ENCODE measurements at places on chromosomes 1 and 21. TPM values are rescaled to one million over a fixed set of nuclear protein-coding genes. Genes with fewer than 3 reads are reported as not detected.

Gene MIXL1
- total RNA-seq: 0.41 TPM

Gene GBP2
- not detected for total RNA-seq

Gene CITED4
- 11.3 TPM for total RNA-seq

DNA sequence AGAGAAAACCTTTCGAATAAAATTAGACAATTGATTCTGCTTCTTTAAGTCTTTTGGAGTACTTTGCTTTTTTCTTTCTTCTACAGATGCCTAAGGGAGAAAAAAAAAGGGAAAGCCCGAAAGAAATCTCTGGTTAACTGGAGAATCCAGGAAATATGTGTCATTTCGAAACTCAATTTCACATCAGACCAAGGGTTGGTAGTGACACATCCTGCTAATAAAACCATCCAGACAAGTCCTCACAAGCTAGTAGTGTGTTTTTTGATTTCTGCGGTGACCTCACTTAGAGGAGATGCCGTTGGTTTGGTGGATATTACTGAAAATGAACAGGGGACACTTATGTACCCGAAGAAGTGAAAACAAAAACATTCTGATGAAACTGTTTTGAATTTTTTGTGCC, 726.5 kb upstream of the ADAMTS5 start:
- DNase-seq: no peak

GRCh38 chr1:228141226-228142044, 1.4 kb downstream of the GUK1 start:
- no peak for DNase-seq

DNA sequence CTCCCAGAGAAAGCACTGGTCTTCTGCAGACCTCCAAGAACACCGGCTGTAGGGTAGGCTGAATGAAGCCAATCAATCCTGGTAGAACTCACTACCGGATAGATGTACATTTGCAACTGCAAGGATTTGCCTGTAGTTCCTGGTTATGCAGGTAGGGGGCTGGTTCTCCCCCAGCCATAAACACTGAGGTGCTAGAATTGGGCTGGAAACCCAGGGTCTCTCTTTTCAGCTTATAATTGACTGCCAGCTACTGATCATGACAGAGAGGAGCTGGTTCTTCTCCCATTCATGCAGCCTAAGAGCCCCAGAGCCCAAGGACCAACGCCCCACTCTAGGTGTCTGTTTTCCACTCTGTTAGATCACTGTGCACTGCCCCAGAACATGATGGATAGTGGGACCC, 21.5 kb upstream of the MTARC2 start:
- no peak for DNase-seq

GRCh38 chr21:42784896-42785451, 94.4 kb downstream of the WDR4 start:
- no peak for DNase-seq

GRCh38 chr1:43582162-43582566, 51.5 kb downstream of the PTPRF start:
- no peak for DNase-seq

DNA sequence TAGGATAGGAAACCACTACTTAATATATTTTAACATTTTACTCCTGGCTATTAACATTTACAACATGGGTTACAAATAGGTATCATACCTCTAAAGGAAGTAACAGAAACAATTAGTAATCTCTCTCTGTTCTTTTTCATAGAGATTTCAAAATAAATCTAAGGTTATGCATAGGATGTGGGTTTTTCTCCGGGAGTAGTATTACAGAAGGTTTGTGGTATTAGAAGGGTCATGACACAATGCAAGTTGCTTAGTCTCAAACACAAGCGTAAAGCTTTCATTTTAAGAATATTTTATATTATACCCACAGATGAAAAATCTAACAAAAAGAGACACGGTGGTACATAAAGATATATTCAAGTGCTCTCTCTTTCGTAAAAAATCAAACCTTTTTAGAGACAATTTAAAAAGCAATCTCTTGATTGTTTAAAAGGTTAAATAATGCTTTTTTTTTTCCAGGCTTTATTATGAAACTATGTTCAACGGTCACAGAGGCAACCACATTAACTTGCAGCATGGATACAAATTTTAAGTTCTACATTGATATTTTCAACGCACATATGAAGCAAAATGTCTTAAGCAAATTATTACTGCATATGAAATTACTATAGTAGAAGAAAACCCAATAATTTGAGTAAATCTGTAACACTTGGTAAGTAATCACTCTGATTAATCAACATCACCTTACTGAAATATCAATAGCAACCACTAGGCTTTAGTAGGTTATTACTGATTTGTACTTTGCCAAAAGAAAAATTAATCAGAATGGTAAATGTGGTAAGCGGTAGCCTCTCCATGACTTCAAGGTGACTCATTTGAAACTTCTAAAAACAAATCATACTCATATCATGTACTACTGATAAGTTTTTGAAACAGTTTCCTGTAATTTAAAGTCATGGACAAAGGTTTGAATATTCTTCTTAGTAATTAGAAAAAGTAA, 97.4 kb upstream of the GFI1 start:
- DNase-seq: no peak

Data from neural crest cell (in vitro differentiated cells).